ENCODE measurements at places on chromosomes 5 and 9.

DNA sequence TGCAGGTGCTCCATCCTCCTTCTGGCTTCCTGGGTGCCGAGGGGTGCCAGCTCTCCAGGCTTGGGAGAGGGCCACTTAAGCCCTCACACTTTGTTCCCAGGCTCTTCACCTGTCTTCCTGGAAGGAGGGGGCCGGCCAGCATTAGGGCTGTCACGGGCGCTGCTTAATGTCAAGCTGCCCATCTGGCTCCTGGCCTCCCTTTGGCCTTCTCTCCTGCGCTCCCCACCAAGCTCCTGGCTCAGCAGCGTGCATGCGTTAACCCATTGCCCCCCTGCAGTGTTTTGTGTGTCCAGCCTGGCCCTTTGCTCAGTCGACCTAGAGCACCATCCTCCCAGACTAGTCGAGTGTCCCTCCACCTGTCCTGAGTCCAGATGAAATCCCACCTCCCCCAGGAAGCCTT lies 21.3 kb downstream of the NTNG2 start:
- no peak for DNase-seq

DNA sequence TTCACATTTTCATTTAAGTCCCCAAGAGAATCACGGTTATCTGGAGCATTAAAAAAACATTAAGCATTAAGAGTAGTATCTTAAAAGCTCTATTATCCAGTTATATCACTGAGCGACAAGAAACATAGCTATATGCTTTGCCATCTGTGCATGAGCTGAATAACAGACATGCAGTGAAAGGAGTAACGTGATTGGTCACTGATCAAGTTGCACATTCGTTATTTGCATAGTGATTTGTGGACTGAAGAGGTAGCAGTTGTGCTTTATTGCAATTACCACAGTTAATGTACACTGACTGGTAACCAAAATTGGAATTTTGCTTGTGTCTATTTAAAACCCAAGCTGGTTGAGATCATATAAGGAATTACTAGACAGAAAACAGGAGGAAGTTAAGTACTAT lies 107.4 kb downstream of the MCTP1 start:
- DNase-seq, result no peak

DNA sequence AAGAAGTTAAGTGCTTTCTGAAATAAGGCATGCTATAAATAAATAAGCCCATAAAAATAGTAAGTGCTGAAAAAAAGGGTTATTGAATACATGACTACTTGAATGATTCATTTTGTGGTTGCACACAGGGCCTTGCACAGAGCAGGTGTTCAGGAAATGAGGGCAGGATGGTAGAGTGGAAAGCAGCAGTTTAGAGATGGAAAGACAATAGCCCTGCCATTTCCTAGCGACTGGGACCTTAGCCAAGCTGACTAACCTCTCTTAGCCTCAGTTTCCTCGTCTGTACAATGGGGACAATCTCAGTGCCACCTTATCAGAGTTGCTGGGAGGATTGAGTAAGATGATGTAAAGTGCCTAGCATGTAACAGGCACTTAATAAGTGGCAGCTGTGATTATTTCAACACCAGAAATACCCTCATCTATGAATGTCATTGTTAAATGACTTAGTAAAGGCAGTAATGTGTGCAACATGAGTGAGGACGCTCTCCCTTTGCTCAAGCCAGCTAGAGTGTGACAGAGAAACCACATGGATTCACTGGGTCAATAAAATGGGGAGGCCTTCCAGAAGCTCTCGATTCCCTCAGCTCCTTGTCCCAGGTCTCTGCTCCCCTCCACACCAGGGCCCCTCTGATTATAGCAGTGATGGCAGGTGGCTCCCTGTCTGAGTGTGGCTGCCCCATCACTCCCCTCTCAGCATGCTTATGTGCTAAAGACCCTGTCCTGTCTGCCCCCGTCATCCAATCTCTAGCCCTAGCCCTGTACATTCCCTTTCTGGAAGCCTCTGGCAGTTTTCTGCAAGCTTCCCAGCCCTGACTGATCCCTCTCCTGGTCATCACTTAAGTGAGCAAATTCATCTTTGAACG lies 16.0 kb upstream of the PHF19 start:
- no peak for DNase-seq

- DNase-seq, result no peak
Measured at GRCh38 chr9:110180511-110181434, 27.2 kb downstream of the C9orf152 start.

DNA sequence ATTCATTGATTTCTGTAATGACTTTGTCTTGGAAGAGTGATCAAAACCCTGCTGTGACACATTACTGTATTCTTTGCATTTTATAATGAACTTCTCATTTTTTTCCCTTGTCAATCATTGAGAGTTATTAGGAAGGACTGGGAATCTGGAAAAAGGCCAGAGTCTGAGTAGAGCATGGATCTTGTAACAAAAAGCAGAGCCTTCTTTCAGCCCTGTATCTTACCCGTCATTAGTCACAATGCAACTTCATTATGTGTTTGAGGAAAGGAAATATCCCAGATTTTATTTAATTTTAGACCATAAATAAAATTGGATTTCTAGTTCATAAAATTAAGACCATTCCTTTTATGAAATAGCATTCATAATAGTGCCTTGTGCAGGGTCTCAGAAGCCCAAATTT lies 131.4 kb downstream of the ARHGEF28 start:
- no peak for DNase-seq
